Astrocyte (in vitro differentiated cells and primary cell): ENCODE measurements at places on chromosomes 7 and 10. TPM values are rescaled to one million over a fixed set of nuclear protein-coding genes. Genes with fewer than 3 reads are reported as not detected.
A peak's percentile ranks its signal among the peaks of the same experiment; 100 is the strongest.

The TMEM229A gene
- 0.09 TPM in 1 of 2 replicates, not detected in the other for total RNA-seq

The GNGT1 gene
- not detected in 2 replicates for total RNA-seq

The CREB5 gene
- 23.7 and 25.4 TPM in 2 replicates for total RNA-seq

The HOXA4 gene
- total RNA-seq: not detected in 2 replicates

The PDAP1 gene
- 106 and 111 TPM in 2 replicates for total RNA-seq

The TMEM130 gene
- total RNA-seq: 8.9 and 12.4 TPM in 2 replicates

The SLC26A5 gene
- total RNA-seq: not detected in 2 replicates

The TBC1D12 gene
- total RNA-seq: 6.9 and 7.6 TPM in 2 replicates

The GJD4 gene
- total RNA-seq: not detected in 2 replicates

The LDB3 gene
- 3.5 and 3.9 TPM in 2 replicates for total RNA-seq

DNA sequence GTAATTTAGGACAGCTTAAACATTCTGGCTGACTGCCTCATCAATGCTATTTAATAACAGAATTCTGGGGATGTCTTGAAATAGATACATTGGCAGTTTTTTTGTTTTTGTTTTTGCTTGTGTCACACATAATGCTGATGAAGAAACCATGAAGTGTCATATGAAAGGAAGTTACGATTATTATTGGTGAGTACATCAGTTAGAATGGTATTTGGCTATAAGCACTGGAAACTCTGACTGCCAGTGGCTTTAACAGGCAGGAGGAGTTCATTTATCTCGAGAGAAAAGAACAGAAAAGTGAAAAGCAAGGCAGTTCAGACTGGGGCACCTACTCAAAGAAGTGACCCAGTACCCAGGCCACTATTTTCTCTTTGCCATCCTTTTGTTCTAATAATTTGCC is 18.1 kb downstream of the LSM8 start:
- H3K27ac ChIP-seq: no peak overlapping the region
- H3K36me3 ChIP-seq: no peaks in the 10 kb centered on the region
- H3K4me1 ChIP-seq: no peaks in the 10 kb centered on the region
- DNase-seq: no peak
- no peaks in the 10 kb centered on the region for H3K27me3 ChIP-seq

DNA sequence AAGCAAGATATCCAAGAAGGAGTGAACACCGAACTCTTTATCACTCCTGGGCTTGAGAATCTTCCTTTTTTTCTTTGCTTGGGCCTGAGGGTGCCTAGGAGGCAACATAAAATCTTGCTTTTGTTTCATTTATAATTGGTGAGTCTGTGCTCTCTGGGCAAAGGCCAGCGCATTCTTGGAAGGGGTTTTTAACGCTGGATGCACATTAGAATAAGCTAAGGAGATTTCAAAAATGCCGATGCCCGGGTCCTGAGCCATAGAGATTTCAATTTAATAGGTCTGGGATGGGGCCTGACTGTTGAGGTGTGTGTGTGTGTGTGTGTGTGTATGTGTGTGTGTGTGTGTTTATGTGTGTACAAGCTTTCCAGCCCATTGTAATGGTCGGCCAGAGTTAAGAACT is 62.0 kb upstream of the SORCS3 start:
- H3K36me3 ChIP-seq: no peaks in the 10 kb centered on the region
- no peak overlapping the region for H3K27ac ChIP-seq
- H3K4me3 ChIP-seq: no peak overlapping the region
- DNase-seq: no peak
- H3K27me3 ChIP-seq: no peaks in the 10 kb centered on the region

DNA sequence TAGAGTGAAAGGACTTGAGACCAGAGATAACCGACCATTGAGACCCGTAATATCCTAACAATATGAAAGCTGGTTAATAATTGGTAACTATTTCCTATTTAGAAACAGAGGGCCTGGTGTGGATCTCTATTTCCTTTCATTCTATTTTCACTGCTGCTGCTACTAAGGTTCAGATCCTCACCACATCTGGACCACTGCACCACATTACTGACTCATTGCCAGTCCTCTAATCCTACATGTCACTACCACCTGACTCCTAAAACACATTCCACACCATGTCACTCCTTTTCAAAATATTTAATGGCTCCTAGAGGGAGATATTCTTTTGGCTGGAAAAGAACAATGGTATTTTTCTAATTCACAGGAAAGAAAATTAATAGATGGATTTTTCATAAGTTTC is 6.4 kb downstream of the USP54 start:
- H3K27ac ChIP-seq: no peak overlapping the region
- H3K36me3 ChIP-seq: no peaks in the 10 kb centered on the region

DNA sequence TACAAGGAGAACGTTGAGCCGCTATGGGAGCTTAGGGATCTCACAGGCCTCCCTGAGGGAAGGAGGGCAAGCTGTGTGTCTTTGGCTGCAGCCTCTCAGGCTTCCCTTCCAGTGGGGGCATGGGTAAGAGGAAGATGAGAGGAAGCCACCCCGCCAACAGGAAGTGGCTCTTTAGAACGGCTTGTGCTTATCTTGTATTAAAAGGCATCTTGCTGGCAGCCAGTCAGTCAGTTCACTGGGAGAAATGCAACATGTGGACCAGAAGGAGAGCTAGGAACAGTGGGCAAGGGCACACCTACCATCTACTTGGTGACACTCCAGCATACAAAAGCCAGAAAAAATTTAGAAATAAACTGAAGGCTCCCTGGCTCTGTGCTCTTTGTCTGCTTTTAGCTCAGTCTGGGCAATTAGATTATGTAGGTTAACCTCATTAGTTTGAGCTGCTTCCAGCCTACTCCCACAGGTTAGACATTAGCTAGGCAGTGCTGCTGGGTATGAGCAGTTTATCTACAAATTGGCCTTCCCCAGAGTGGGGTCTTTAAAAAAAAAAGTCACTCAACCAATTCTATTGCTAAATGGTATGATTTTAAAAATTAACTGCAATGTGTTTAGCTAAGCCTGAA is 595.9 kb downstream of the KCNMA1 start:
- no peaks in the 10 kb centered on the region for H3K4me1 ChIP-seq
- DNase-seq: no peak
- no peak overlapping the region for H3K4me3 ChIP-seq
- no peaks in the 10 kb centered on the region for H3K27me3 ChIP-seq

GRCh38 chr10:68331455-68332258 is at the start of gene HNRNPH3:
TSS of gene HNRNPH3 (plus strand) at chr10:68332064. CDS start at chr10:68337222, 5,158 bp downstream.
- DNase-seq: peak; percentile 86
- peaks cover 31% of the 10 kb centered on the region for H3K4me1 ChIP-seq
- peaks cover 7% of the 10 kb centered on the region for H3K36me3 ChIP-seq
- peak within 1 kb of the TSS; percentile 97 for H3K27ac ChIP-seq

GRCh38 chr10:116049974-116050304 is 223.1 kb downstream of the GFRA1 start:
- DNase-seq: no peak
- H3K4me1 ChIP-seq: no peaks in the 10 kb centered on the region
- H3K27ac ChIP-seq: no peak overlapping the region
- no peak overlapping the region for H3K4me3 ChIP-seq
- no peaks in the 10 kb centered on the region for H3K27me3 ChIP-seq
- no peaks in the 10 kb centered on the region for H3K36me3 ChIP-seq

GRCh38 chr10:132554053-132554990 is 16.7 kb downstream of the INPP5A start:
- H3K27me3 ChIP-seq: no peaks in the 10 kb centered on the region
- H3K4me3 ChIP-seq: no peak overlapping the region
- no peak for DNase-seq
- H3K4me1 ChIP-seq: no peaks in the 10 kb centered on the region
- no peak overlapping the region for H3K27ac ChIP-seq

DNA sequence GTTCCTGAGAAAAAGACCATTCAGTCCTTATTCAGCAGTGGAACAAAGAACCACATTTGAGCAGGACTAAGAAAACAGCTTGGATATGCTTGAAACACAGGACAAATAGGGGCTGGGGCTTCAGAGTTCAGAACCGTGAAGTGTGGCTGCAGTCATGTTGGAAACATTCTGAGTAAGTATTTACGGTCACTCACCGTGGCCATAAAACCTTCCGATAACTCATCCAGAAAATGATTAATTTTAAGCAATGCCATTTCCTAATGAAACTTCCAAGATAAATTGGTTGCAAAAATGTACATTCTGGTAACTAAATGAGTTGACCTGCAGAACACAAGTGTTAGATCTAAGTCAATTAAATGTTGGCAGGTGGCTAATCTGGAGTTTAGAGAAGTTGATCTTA is 279.2 kb downstream of the CXCL12 start:
- no peak overlapping the region for H3K4me3 ChIP-seq
- DNase-seq: peak; percentile 33
- no peak overlapping the region for H3K27ac ChIP-seq
- no peaks in the 10 kb centered on the region for H3K4me1 ChIP-seq
- H3K27me3 ChIP-seq: no peaks in the 10 kb centered on the region
- H3K36me3 ChIP-seq: no peaks in the 10 kb centered on the region

- no peak overlapping the region for H3K27ac ChIP-seq
- H3K27me3 ChIP-seq: peaks cover 13% of the 10 kb centered on the region
- peaks cover 6% of the 10 kb centered on the region for H3K4me1 ChIP-seq
Measured at GRCh38 chr10:113264333-113265131, 288.3 kb upstream of the HABP2 start.

- DNase-seq: peak; percentile 90
- H3K36me3 ChIP-seq: no peaks in the 10 kb centered on the region
- H3K27ac ChIP-seq: peak overlapping the region; percentile 39
- peaks cover 15% of the 10 kb centered on the region for H3K4me1 ChIP-seq
- no peak overlapping the region for H3K4me3 ChIP-seq
- H3K27me3 ChIP-seq: no peaks in the 10 kb centered on the region
Measured at GRCh38 chr7:32043688-32044087, 26.5 kb downstream of the PDE1C start.

GRCh38 chr10:16310440-16310839 is 126.4 kb upstream of the PTER start:
- H3K36me3 ChIP-seq: no peaks in the 10 kb centered on the region
- no peak for DNase-seq
- H3K4me3 ChIP-seq: no peak overlapping the region
- H3K27me3 ChIP-seq: no peaks in the 10 kb centered on the region
- H3K4me1 ChIP-seq: no peaks in the 10 kb centered on the region

DNA sequence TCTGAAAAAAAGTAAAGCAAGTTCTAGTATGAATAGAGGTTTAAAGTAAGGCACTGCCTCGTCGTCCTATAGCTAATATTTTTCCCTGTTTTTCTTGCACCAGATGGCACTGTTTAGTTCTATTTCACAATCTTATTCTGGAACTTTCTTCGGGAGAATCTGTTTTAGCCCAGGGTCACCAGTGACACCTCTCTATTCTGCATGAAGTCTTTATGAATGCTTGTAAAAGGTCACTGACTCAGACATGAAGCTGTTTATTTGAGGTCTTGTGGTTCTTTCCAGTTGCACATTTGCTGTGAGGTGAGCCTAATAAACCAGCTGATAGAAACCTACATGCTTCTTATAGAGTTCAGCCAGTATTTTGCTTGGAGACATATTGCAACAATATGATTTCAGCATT is 444.3 kb downstream of the AUTS2 start:
- no peaks in the 10 kb centered on the region for H3K4me1 ChIP-seq
- H3K27me3 ChIP-seq: no peaks in the 10 kb centered on the region
- DNase-seq: peak; percentile 49
- H3K36me3 ChIP-seq: no peaks in the 10 kb centered on the region
- no peak overlapping the region for H3K27ac ChIP-seq

DNA sequence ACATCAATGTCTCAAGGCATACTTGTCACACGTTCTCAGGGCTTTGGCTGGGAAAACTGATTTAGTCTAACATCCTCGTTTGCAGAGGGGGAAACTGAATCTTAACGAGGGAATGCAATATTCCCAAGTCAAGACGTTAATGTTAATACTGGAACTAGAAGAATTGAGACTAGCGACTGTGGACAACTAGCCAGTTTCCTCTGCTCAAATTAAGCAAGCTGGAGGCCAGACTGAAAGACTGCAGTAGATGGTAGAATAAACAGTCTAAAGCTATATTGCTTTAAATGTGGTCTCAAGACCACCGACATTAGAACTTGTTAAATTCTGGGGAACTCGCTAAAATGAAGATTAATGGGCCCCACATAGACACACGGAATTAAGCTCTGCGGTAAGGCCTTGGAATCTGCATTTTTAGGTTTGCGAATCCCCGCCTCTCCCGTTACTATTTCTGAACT is 639 bp upstream of the TFAM start:
- H3K27me3 ChIP-seq: no peaks in the 10 kb centered on the region
- DNase-seq: no peak
- peaks cover 14% of the 10 kb centered on the region for H3K36me3 ChIP-seq
- H3K27ac ChIP-seq: peak overlapping the region; percentile 88

GRCh38 chr10:29689001-29689400 is 54.2 kb upstream of the SVIL start:
- H3K27me3 ChIP-seq: no peaks in the 10 kb centered on the region
- peaks cover 31% of the 10 kb centered on the region for H3K4me1 ChIP-seq
- peak; percentile 82 for DNase-seq

GRCh38 chr10:63375458-63375857 is 90.3 kb downstream of the JMJD1C start:
- no peak overlapping the region for H3K27ac ChIP-seq
- no peaks in the 10 kb centered on the region for H3K27me3 ChIP-seq
- H3K4me3 ChIP-seq: no peak overlapping the region
- H3K4me1 ChIP-seq: peaks cover 6% of the 10 kb centered on the region
- H3K36me3 ChIP-seq: peaks cover 6% of the 10 kb centered on the region
- no peak for DNase-seq

DNA sequence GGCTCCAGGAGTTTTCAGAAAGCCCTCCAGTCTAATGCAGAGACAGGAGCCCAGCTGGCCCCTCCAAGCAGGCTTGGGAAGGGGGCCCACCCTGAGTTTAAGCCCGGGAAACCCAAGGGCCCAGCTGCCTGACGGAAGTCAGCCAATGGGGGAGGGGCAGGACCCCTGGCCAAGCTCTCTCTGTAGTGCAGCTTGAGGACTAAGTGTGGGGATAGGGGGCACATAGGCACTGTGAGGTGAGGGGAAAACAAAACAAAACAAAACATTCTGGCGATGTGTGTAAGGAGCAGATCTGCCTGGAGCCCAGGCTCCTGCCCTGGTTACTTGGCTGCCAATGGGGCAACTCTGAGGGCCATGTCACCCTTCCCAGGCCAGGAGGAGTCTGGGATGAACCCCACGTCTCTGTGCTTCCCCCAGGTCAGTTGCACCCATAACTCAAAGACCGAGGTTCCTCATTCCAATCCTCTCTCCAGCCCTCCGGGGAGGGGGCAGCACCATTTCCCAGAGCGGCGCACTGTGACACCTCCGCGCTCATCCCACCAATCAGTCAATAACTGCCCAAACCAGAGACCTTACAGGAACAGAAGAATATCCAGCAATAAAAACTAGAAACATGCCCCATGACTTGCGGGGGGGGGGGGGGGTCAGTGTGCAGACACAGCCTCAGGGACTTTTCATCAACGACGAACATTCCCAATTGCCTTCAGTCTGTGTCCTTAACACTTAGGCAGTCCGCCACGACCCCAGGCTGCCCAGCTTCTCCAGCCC is 1.7 kb downstream of the CXCL12 start:
- H3K27ac ChIP-seq: no peak overlapping the region
- H3K4me1 ChIP-seq: peaks cover 22% of the 10 kb centered on the region
- H3K27me3 ChIP-seq: peaks cover 4% of the 10 kb centered on the region
- DNase-seq: no peak
- peak overlapping the region; percentile 61 for H3K4me3 ChIP-seq
- peaks cover 2% of the 10 kb centered on the region for H3K36me3 ChIP-seq

- H3K4me1 ChIP-seq: no peaks in the 10 kb centered on the region
- DNase-seq: no peak
- no peaks in the 10 kb centered on the region for H3K27me3 ChIP-seq
- H3K4me3 ChIP-seq: no peak overlapping the region
- no peaks in the 10 kb centered on the region for H3K36me3 ChIP-seq
Measured at GRCh38 chr7:88278881-88279280, 27.8 kb downstream of the STEAP4 start.

GRCh38 chr10:97573021-97573420 is 442 bp downstream of the ANKRD2 start:
- H3K4me3 ChIP-seq: no peak overlapping the region
- peaks cover 7% of the 10 kb centered on the region for H3K4me1 ChIP-seq
- H3K27me3 ChIP-seq: no peaks in the 10 kb centered on the region
- peaks cover 6% of the 10 kb centered on the region for H3K36me3 ChIP-seq
- peak; percentile 11 for DNase-seq

- H3K4me3 ChIP-seq: no peak overlapping the region
- no peaks in the 10 kb centered on the region for H3K27me3 ChIP-seq
- no peak overlapping the region for H3K27ac ChIP-seq
- DNase-seq: no peak
Measured at GRCh38 chr10:1183701-1184100, 127.5 kb downstream of the WDR37 start.
